ENCODE measurements at places on chromosomes 5 and 9. TPM values are rescaled to one million over a fixed set of nuclear protein-coding genes. Genes with fewer than 3 reads are reported as not detected.
A peak's percentile ranks its signal among the peaks of the same experiment; 100 is the strongest.

The GMCL2 gene
- not detected for total RNA-seq

DNA sequence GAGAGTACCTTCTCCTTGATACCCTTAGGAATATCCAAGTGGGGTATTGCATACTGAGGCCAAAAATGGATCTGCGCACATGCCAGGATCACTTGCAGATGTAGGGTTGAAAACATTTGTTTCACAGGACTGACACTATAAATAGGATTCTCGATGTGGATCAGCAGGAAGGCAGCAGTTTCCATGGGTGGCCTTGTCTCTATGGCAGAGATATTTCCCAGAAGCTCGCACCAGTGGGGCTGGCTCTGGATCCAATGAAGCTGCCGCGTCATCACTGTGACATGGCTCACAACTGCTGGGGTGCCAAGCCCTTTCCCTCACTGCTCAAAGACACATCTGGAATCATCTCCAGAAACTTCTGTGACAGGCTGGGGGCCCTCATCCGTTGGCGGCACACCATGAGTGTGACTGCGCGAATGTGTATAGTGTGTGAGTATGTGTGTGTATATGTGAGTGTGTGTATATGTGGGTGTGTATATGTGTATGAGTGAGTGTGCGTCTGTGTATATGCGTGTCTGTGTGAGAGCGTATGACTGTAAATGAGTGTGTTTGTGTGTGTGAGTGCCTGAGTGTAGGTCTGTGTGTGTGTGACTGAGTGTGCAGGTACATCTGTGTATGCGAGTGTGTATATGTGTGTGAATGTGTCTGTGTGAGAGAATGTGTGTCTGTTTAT, 182.5 kb downstream of the GAS1 start:
- no peak overlapping the region for H3K27ac ChIP-seq
- no peaks in the 10 kb centered on the region for H3K27me3 ChIP-seq
- H3K4me1 ChIP-seq: peaks cover 23% of the 10 kb centered on the region

GRCh38 chr9:90841213-90841612, 39.6 kb downstream of the SYK start:
- DNase-seq: no peak
- H3K27ac ChIP-seq: no peak overlapping the region
- no peaks in the 10 kb centered on the region for H3K36me3 ChIP-seq
- H3K4me3 ChIP-seq: no peak overlapping the region
- no peaks in the 10 kb centered on the region for H3K4me1 ChIP-seq
- H3K27me3 ChIP-seq: no peaks in the 10 kb centered on the region

GRCh38 chr9:90180381-90180780, 462.2 kb downstream of the DIRAS2 start:
- H3K27ac ChIP-seq: no peak overlapping the region
- H3K4me1 ChIP-seq: no peaks in the 10 kb centered on the region
- DNase-seq: no peak

The PCDHGA4 gene
- total RNA-seq: 0.86 TPM

The SLC6A18 gene
- not detected for total RNA-seq

GRCh38 chr9:114694719-114695269, 12.8 kb upstream of the TEX48 start:
- H3K4me3 ChIP-seq: no peak overlapping the region
- peaks cover 19% of the 10 kb centered on the region for H3K4me1 ChIP-seq
- DNase-seq: no peak
- H3K27ac ChIP-seq: peak overlapping the region; percentile 7
- no peaks in the 10 kb centered on the region for H3K27me3 ChIP-seq

GRCh38 chr9:82677086-82677485, 385.9 kb downstream of the RASEF start:
- no peak for DNase-seq
- H3K27me3 ChIP-seq: peaks cover 1% of the 10 kb centered on the region
- peaks cover 17% of the 10 kb centered on the region for H3K4me1 ChIP-seq
- no peak overlapping the region for H3K4me3 ChIP-seq
- H3K27ac ChIP-seq: no peak overlapping the region
- H3K36me3 ChIP-seq: no peaks in the 10 kb centered on the region

DNA sequence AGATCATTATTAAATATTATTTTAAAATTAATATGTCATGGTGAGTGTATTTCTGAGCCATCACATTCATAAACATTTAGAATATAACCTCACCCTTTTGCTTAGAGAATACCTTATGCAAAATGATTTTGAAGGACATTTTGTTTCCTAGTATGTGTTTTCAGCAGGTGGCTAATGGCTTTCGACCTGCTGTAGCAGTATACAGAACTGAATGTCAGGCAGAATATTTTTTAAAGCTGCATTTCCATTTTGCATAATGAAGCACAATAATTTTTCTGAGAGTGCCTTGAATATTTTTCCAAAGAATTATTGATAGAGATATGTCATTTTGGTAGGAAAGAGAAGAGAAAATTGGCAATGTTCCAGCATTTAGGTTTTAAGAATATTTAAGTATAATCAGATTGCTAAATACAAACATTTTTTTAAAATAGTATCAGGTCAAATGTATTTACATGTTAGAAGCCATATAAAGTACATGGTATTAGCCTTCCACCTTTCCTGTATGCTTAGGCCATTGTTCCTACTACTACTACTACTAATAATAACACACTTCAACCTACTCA, 42.3 kb downstream of the PAM start:
- no peaks in the 10 kb centered on the region for H3K36me3 ChIP-seq
- peaks cover 25% of the 10 kb centered on the region for H3K4me1 ChIP-seq
- H3K4me3 ChIP-seq: no peak overlapping the region

- peaks cover 34% of the 10 kb centered on the region for H3K4me1 ChIP-seq
- no peak overlapping the region for H3K27ac ChIP-seq
- no peak overlapping the region for H3K4me3 ChIP-seq
- no peaks in the 10 kb centered on the region for H3K27me3 ChIP-seq
These were observed 23.1 kb downstream of the IRF1 start for GRCh38 chr5:132467287-132467984.

The CXXC5 gene
- total RNA-seq: 38.3 TPM

DNA sequence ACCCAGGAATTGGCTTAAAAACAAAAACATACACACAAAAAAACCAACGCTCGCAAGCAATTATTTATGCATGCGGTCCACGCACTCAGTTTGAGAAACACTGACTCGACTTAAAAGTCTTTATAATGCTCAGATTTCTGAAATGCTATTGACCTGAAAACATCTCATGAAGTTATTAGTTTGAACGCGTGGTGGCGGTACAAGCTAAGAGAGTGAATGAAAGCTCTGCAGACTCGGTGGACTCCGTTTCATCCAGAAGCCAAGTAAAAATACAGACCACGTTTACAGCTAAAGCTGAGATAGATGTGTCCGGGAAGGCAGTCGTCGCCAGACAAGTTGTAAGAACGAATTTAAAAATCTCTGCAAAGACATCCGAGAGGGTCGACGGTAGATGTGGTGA, at the start of gene PCDHB6:
TSS of gene PCDHB6 (plus strand) at position 246 of the 400 bp plus-strand sequence. CDS start 201 bp downstream, outside the sequence.
- peaks cover 2% of the 10 kb centered on the region for H3K27me3 ChIP-seq
- no peak within 1 kb of the TSS for H3K4me3 ChIP-seq
- H3K27ac ChIP-seq: no peak within 1 kb of the TSS

- H3K4me1 ChIP-seq: peaks cover 9% of the 10 kb centered on the region
- no peaks in the 10 kb centered on the region for H3K36me3 ChIP-seq
- no peak for DNase-seq
- H3K4me3 ChIP-seq: no peak overlapping the region
- H3K27me3 ChIP-seq: no peaks in the 10 kb centered on the region
These were observed 13.4 kb upstream of the VPS13A start for GRCh38 chr9:77163884-77164283.

The SLC6A19 gene
- total RNA-seq: not detected

The GABRP gene
- 327 TPM for total RNA-seq

GRCh38 chr5:73792687-73793320, 166.8 kb downstream of the ARHGEF28 start:
- H3K4me3 ChIP-seq: no peak overlapping the region
- no peaks in the 10 kb centered on the region for H3K36me3 ChIP-seq
- peaks cover 15% of the 10 kb centered on the region for H3K4me1 ChIP-seq
- DNase-seq: peak; percentile 37
- peaks cover 27% of the 10 kb centered on the region for H3K27me3 ChIP-seq
- no peak overlapping the region for H3K27ac ChIP-seq

- H3K4me1 ChIP-seq: peaks cover 11% of the 10 kb centered on the region
- H3K27ac ChIP-seq: peak overlapping the region; percentile 64
- H3K36me3 ChIP-seq: peaks cover 37% of the 10 kb centered on the region
These were observed 82.1 kb downstream of the GAPVD1 start for GRCh38 chr9:125343518-125344275.

GRCh38 chr5:132009706-132010405, 1.6 kb downstream of the ACSL6 start:
- H3K27ac ChIP-seq: no peak overlapping the region
- no peaks in the 10 kb centered on the region for H3K36me3 ChIP-seq
- H3K4me3 ChIP-seq: peak overlapping the region; percentile 60
- no peaks in the 10 kb centered on the region for H3K4me1 ChIP-seq

DNA sequence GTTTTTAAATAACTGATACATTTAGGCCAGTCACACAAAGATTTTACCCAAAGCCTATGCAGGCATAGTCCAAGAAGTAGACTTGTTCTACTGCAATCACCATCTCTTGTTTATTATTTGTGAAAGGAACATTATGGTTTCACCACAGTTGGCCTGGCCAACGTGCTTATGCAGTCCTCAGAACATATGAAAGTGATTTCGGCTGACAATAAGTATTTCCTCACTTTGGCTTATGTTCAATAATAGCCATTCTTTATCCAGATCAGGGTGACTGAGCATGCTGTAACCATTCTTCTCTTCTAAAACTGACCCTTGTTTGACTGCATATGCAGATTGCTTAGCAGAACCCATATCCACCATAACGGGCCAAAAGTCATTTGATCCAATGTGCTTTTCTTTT, 76.6 kb upstream of the CCDC152 start:
- H3K4me1 ChIP-seq: no peaks in the 10 kb centered on the region
- no peak for DNase-seq
- no peak overlapping the region for H3K4me3 ChIP-seq
- H3K27ac ChIP-seq: no peak overlapping the region

GRCh38 chr5:153476767-153477166, 13.7 kb upstream of the GRIA1 start:
- peaks cover 7% of the 10 kb centered on the region for H3K4me1 ChIP-seq
- H3K4me3 ChIP-seq: no peak overlapping the region
- H3K27ac ChIP-seq: no peak overlapping the region
- DNase-seq: no peak

DNA sequence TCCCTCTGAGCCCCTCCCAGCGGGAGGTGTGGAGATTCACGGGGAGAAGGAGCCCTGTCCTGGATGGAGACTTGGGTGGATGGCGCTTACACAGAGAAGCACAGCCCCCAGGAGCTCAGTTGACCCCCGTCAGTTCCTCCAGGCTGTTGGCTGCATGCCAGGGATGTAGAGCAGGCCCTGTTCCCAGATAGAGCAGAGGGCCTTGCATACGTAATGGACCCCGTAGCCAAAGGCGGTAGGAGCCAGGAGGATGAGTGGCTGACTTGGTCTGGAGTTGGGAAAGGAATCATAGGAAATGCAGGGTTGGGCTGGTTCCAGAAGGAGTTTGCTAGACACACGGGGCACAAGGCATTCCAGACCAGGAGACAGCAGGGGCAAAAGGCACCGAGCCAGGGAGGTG, 2.5 kb downstream of the PMPCA start:
- peaks cover 28% of the 10 kb centered on the region for H3K4me1 ChIP-seq
- H3K36me3 ChIP-seq: peaks cover 27% of the 10 kb centered on the region
- DNase-seq: no peak
- H3K27me3 ChIP-seq: no peaks in the 10 kb centered on the region
- no peak overlapping the region for H3K4me3 ChIP-seq

- no peak overlapping the region for H3K4me3 ChIP-seq
- H3K27me3 ChIP-seq: no peaks in the 10 kb centered on the region
- DNase-seq: no peak
- H3K36me3 ChIP-seq: no peaks in the 10 kb centered on the region
- peak overlapping the region; percentile 48 for H3K27ac ChIP-seq
These were observed 282.4 kb downstream of the NSG2 start for GRCh38 chr5:174327896-174328295.

The TOMM5 gene
- 87.2 TPM for total RNA-seq

DNA sequence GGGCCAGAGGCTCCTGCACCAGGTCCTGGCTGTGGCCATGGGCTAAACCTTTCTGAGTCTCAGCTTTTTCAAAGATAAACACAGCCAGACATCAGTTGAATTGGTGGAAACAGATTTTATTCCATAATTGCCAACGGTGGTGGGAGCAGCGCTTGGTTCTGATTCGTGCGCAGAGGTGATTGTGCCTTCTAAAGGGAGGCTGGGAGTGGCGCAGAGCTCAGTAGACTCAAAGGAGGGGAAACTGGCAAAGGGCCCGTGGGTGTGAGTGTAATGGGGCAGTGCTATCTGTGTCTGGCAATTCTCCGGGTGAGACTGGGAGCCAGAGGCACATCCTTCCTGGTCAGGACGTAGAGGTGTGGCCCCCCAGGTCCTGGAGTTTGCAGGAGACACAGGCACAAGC, 169.4 kb upstream of the PPP1R26 start:
- peaks cover 47% of the 10 kb centered on the region for H3K27me3 ChIP-seq
- no peaks in the 10 kb centered on the region for H3K36me3 ChIP-seq
- H3K27ac ChIP-seq: no peak overlapping the region
- no peak overlapping the region for H3K4me3 ChIP-seq
- no peak for DNase-seq

DNA sequence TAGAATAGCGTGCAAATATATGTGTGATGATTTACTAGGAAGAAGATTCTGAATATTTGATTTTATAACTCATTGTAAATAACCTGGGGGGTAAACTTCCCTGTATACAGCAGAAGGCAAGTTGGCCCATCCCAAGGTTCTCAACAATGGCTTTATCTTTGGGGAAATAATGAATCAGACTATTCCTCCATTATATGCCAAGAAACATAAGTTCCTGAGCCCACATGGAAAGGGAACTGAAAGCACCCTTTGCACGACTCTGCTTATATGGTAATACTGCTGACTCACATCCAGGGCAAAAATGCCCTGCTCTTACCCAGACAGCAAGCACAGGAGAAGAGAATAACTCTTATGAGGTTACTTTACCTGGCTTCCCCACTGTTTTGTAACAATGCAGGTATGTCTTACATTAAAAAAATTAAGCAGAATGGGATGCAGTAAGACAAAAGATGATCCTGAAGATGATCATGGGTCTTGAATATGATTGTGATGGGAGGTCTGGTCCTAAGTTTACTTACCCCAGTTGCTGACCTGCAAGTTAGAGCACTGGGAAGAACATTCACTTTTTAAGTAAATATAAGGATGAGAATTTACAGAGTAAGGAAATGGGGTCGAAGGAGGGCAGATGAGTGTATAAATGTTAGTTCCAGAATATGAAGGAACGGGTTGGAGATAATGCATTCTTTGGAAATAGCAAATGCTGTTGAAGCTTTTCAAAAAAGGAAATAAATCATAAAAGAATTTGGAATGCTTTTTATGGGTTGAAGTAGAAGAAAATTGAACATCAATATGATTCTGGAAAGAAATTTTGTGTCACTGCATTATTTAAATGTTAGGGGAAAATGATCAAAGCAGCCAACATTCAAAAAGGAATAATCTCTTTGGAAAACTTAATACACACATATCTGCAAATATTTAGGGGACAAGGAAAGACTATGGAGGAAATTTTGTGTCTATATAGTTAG, 428.4 kb upstream of the MPDZ start:
- peaks cover 20% of the 10 kb centered on the region for H3K4me1 ChIP-seq
- H3K27ac ChIP-seq: no peak overlapping the region
- no peak for DNase-seq
- H3K4me3 ChIP-seq: no peak overlapping the region
- H3K36me3 ChIP-seq: peaks cover 8% of the 10 kb centered on the region
- H3K27me3 ChIP-seq: no peaks in the 10 kb centered on the region
